Cardiac fibroblast (primary cell): ENCODE measurements at places on chromosomes 5 and 9.
A peak's percentile ranks its signal among the peaks of the same experiment; 100 is the strongest.

DNA sequence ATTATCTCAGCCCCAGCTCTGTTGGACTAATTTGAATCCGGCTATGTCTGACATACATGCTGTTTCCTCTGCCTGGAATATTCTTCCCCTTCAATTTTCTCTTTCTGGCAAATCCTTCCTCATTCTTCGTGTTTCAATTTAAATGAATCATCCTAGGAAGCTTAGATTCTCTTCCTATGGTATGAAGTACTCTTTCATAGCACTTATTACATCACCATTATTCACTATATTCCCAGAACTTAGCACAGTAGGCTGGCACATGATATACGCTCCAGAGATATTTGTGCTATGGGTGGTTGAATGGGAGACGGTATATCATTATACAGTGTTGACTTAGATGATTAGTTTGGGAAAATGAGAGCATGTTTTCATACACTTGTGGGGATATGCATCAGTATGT, 91.0 kb upstream of the JAK2 start:
- peak; percentile 80 for DNase-seq

DNA sequence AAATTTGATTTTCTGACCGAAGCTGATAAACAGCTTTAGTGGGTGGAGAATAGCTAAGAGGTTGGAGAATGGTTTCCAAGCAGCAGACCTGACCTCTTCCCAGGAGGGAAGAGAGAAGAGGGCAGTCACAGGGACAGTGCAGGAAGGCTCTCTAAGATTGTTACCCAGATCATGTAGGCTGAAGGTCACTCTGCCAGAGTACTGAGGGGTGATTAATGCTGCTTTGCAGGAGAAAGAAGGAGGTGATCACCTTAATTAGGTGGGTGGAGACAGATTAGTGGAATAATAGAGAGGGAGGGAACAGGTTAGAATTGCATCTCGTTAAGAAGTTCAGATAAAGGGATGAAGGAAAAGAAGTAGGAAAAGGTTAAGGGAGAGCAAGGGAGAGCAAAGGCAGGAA, 440.5 kb downstream of the BRINP1 start:
- DNase-seq: no peak

DNA sequence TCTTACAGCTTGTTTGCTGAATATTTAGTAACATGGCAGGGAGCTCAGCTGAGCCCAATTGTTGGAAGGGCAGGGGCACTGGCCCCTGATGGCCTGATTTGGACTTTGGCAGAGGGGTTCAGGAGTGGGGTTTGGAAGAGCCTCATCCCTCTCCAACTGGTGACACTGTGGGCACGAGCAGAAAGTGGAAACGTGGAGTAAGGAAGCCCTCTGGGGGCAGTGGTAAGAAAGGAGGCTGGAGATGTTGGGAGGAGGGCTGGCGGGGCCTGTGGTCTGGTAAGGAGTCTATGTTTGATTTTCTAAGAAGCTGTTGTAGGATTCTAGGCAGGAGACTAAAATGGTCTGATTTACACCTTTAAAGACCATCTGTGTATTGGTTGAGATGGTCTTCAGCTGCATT, 208.9 kb downstream of the HSPA4 start:
- DNase-seq: no peak

GRCh38 chr9:113992994-113993393, 85.1 kb downstream of the AMBP start:
- no peak for DNase-seq

DNA sequence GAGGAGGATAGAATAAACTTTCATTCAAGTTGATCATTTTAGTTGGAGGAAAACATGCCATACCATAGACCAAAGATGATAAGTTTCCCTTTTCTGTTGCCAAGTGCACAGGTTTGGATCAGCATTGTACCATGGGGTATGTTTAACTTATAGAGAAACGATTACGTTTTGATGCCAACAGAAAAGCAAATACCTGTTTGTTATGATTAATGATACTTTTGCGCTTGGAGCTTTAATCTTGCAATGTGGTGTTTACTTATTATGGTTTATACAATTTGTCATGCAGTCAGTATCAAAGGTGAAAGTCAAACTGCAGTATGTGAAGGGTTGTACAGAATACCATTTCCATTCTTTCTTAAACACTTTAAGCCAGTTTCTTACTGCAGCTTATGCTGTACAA, 13.2 kb upstream of the ARHGEF28 start:
- no peak for DNase-seq

DNA sequence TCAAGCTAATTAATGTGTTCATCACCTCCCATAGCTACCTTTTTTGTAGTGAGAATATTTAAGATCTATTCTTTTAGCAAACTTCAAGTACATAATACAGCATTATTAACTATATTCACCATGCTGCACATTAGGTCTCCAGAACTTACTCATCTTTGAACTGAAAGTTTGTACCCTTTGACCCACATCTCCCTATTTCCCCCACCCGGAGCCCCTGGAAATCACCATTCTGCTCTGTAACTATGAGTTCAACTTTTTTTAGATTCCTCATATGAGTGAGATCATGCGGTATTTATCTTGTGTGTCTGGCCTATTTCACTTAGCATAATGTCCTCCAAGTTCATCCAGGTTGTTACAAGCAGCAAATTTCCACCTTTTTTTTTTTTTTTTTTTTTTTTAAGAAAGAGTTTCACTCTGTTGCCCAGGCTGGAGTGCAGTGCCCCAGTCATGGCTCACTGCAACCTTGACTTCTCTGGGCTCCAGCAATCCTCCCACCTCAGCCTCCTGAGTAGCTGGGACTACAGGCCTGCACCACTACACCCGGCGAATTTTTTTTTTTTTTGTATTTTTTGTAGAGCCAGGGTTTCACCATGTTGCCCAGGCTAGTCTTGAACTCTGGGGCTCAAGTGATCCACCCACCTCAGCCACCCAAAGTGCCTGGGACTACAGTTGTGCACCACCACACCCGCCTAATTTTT, 100.4 kb upstream of the SAP30L start:
- no peak for DNase-seq

- peak; percentile 45 for DNase-seq
These were observed 247.7 kb downstream of the ENC1 start for GRCh38 chr5:74392711-74393351.

DNA sequence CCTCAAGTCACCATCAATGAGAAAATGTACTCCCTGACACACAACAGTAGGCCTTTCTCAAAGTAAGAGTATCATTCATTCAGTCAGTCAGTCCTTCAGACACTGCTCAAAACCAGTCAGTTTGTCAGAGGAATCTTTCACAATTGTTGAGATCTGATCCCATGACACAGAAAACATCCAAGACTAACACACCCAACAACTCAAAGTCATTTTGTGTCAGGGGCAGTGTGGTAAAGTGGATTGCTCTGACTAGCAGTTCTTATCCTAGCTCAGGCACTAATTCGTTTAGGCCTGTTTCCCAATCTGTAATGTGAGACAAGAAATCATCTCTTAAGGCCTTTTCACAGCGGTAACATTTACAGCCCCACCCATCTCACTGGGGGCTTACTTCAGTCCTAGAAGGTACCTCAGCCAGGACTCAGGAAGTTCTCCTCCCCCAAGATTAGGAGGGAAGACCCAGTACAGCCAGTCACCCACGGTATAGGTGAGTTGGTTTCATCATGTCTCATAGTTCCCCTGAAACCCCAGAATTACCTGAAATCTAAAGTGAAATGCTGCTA, 31.9 kb downstream of the SH3TC2 start:
- DNase-seq: no peak

GRCh38 chr5:115666023-115666422, 40.2 kb upstream of the TMED7 start:
- no peak for DNase-seq

DNA sequence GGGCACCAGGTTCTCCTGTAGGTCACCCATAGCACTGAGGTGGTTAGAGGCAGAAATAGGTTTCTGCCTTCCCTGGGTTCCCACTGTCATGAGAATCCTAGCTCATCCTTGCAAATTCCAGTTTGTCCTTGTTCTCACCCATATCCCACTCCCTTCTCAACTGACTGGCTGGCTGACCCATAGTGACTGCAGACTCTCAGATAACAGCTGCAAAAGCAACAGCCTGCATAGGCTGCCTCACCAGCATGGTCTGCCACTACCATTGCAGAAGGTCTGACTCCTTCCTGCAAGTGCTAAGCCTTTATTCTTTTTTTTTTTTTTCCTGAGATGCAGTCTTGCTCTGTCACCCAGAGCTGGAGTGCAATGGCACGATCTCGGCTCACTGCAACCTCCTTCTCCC, 194.0 kb downstream of the SEMA6A start:
- no peak for DNase-seq

- no peak for DNase-seq
These were observed 52.5 kb upstream of the NKD2 start for GRCh38 chr5:955886-956761.

DNA sequence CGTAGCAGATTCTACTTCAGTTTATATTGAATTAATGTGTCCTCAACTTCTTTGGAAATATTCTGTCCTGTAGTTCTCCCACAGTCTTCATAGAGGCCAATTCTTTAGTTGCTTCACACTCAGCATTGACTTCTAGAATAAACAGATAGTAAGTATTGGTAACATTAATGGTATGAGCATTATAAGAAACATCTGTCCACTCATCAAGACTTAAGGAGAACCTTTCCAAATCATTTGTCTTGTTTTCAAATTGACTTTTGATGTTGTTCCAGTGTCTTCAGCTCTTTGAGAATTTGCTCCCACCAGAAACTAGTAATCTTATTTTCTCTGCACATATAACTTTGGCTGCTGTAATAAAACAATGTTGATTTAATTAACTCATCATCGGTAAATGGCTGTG, 18.3 kb downstream of the RANBP17 start:
- DNase-seq: no peak

DNA sequence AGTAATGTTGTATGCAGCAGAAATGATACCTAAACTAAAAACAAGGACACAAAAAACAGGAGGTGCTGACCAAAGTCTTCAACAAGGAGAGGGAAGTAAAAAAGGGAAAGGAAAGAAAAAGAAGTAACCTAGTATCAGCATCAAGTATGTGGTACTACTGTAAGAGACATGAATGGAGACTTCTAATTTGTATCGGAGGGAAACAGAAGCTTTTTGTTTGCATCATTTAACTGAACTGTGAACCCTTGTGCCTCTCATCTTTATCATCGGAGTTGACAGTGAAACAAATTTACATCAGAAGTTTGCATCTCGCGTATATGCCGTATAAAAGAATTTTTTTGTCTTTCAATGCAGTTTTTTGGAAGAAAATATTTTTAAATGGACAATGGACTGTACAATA, 6.3 kb downstream of the SRP19 start:
- DNase-seq: no peak

DNA sequence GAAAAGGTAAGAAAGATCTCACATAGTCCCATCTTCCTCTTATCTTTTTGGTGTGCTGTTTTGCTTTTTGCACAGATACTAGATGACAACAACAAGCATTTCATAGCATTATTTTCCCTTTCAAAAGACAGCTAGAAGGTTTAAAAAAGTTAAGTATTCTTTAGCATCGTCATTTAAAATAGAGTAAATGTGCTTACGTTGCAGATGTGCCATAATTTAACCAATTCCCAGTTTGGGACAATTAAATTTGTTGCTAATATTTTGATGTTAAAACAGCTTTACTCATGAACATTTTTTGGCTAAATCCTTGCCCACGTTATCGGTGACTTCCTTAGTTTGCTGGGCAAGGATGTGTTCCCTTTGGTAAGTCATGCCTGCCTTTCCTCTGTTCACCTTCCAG, 41.6 kb downstream of the PTTG1 start:
- DNase-seq: no peak

DNA sequence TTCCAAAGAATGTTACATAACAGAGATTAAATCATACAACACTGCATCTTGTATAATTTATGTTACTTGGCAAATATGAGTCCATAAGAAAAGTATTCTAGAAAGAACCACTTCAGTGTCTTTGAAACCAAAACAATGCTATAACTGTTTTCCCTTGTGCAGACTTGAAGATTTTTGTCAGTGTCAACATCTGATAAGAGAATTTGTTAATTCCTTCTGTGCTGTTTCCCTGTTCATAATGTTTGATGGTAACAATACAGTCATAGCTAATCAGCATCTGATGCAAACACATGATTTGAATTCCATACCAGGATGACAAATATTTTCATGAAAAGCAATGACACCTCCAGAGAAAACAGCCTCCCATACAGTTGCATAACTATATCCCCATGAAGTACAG, 306.8 kb downstream of the SEMA5A start:
- peak; percentile 61 for DNase-seq

- DNase-seq: no peak
These were observed 81.3 kb downstream of the ST8SIA4 start for GRCh38 chr5:100821751-100822150.

DNA sequence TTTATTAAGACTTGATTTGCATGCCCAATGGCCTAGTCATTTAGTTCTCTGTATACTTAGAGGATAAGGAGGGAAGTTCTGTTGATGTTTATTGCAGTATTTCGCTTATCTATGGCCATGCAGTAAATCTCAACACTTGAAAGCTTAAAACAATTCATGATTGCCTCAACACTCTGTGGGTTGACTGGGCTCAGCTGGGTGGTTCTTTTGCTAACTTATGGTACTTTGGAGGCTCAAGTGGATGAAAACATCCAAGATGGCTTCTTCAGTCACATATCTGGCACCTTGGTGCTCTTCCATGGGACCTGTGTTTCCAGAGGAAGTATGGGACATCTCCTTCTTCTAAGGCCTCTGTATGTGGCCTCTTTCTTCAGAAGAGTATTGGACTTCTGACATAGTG, 10.3 kb upstream of the ROR2 start:
- no peak for DNase-seq

GRCh38 chr9:98370300-98370975, 115.0 kb upstream of the TBC1D2 start:
- no peak for DNase-seq

DNA sequence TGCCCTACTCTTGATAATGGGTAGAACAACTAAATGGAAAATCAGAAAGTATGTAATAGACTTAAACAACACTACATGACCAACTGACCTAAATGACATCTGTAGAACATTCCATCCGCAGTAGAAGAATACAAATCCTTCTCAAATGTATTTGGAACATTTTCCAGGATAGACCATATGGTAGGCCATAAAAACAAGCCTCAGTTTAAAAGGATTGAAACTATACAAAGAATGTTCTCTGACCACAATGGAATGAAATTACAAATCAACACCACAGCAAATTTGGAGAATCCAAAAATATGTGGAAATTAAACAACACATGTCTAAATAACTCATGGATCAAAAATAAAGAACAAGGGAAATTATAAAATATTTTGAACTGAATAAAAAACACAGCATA, 189.2 kb downstream of the NDUFS4 start:
- no peak for DNase-seq

DNA sequence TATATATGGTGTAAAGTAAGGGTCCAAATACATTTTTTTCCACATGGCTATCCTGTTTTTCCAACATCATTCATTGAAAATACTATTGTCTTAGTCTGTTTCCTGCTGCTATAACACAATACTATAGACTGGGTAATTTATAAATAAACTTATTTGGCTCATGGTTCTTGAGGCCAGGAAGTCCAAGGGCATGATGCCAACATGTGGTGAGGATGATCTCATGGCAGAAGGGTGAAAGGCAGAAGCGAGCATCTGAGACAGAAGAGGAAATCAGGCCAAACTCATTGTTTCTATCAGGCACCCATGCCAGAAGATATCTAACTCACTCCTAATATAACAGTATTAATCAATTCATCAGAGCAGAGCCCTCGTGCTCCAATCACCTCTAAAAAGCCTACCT, 42.6 kb downstream of the ANKRD55 start:
- DNase-seq: peak; percentile 87
